ENCODE measurements at places on chromosomes 13 and 19.

DNA sequence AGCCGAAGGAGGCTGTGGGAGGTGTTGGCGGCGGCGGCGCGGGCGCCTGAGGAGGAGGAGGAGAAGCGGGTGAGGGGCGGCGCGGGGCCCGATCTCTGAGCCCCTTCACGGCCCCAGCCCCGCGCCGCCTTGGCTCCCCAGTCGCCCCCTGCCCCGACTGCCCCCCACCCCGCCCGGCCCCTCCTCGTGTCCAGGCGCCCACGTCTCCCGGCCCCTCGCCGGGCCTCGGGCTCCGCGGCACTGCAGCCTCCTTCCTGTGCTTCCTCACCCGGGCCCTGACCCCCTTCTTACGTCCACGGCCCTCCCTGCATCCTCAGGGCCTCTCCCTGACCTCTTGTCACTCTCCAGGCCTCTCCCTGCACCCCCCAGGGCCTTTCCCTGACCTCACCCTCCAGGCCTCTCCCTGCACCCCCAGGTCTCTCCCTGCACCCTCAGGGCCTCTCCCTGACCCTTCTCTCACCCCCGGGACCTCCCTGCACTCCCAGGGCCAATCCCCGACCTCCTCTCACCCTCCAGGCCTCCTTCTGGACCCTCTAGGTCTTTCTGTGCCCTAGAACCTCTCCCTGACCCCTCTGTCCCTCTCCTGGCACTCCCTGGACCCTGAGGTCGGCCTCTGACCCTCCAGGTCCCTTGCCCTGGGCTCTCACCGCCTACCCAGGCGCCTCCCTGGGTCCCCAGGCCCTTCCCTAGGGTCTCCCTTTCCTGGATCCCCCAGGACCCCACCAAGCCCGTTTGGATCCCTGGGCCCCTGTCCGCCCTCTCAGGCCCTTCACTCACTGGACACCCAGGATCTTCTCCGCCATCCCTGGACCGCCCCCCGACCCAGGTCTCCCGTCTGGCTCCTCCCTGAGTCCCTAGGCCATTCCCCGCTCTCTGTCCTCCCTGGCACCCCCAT is 460 bp downstream of the KMT5C start:
- no peak for DNase-seq

DNA sequence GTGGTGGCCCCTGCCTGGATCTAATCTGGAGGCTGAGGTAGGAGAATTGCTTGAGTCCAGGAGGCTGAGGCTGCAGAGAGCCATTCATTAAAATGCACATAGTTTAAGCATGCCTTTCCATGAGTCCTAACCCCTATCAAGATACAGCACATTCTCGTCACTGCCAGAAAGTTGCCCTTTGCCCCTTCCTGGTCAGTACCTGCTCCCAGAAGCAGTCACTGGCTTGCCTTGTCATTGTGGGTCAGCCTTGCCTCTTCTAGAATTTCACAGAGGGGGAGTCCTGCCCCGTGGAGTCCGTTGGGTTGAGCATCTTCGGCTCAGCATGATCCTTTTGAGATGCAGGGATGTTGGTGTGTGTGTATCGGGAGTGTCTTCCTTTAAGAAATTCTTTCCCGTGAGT is 10.8 kb downstream of the BICRA start:
- no peak for DNase-seq

GRCh38 chr13:76512721-76513145 is 373.5 kb downstream of the KCTD12 start:
- no peak for DNase-seq

- no peak for DNase-seq
These were observed 41.6 kb upstream of the CHST8 start for GRCh38 chr19:33580026-33580644.

- DNase-seq: no peak
These were observed 10.6 kb downstream of the REXO1 start for GRCh38 chr19:1837625-1838105.

DNA sequence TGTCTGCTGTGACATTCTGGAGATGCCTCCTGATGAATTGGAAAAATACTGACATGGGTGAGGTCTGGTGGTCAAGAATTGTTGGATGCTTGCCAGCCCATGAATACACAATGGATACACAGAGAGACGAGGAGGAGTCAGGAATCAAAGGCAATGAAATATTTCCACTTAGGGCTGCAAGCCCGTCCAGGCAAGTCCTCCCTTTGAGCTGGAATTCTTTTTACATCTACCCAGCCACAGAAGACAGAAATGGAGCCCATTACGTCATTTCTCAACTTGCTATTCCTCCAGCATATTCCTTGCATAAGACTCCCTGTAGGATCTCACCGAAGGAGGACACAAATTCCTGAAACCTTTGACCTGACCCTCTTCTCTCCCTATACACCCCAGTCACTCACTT is 15.7 kb upstream of the IGFL4 start:
- DNase-seq: no peak

Measured in stimulated activated CD8-positive, alpha-beta memory T cell treated with anti-CD3 and anti-CD28 coated beads, Interleukin-7, amount 100 ng/mL, for 1 hour (primary cell).